ENCODE measurements at places on chromosomes 6 and 20.

DNA sequence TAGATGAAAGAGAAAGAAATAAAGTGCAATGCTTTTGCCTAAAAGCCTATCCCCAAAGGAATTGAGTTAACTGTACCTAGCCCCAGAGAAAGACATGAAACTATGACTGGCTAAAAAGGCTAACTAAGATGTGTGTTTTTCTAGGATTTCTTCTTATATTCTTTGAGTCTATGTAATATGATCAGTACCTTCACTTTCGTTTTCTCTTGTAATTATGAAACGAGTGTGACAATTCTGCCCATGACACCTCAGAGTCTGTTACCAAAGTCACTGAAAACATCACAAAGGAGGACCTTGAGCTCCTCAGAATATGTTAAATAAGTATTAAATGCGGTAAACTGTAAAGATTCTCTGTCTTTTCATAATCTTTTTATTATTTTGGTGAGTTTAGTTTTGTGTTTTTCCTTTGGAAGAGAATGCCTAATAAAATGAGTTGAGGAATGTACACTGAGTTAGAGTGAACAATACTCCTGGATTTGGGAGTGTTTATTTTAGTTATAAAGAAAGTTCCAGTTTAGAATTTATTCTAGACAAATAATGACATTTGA, 141.3 kb downstream of the FUT9 start:
- no peak for DNase-seq

DNA sequence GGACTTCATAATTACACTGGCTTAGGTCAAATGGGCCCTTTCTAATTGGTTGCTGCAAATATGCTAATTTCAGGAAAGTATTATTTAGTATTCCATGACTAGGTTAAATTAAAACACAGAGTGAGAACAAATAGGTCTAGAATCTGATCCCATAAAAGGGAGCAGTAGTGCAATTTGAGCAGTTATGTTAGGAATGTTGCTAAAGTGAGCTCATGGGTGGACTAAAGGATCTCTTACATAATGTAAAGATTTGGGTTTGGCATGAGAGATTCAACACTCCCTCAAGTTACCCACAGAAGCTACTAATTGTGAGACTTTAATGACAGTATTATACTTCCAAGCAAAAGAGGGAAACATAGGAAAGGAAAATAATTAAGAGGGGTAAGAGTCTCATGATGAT, 109.1 kb downstream of the C6orf58 start:
- no peak for DNase-seq

- DNase-seq = no peak
Measured at GRCh38 chr20:20413810-20414281, 45.9 kb downstream of the INSM1 start.

DNA sequence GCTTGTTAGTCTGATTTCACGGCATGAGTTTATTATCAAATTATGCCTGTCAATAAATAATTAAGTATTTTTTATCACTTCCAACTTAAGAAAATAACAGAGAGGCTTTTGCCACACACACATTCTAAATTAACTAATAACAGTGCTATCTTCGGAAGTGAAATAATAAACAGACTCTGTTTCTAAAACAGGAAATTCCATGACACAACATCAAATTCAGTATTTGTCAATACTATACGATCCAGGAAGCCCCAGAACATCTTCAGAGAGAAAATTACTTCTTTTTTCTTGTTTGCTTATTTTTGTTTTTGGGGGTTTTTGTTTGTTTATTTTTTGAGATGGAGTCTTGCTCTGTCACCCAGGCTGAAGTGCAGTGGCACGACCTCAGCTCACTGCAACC, 150.7 kb upstream of the PRDM1 start:
- no peak for DNase-seq

- peak; percentile 44 for DNase-seq
Measured at GRCh38 chr6:157223021-157223430, 100.3 kb downstream of the TMEM242 start.

DNA sequence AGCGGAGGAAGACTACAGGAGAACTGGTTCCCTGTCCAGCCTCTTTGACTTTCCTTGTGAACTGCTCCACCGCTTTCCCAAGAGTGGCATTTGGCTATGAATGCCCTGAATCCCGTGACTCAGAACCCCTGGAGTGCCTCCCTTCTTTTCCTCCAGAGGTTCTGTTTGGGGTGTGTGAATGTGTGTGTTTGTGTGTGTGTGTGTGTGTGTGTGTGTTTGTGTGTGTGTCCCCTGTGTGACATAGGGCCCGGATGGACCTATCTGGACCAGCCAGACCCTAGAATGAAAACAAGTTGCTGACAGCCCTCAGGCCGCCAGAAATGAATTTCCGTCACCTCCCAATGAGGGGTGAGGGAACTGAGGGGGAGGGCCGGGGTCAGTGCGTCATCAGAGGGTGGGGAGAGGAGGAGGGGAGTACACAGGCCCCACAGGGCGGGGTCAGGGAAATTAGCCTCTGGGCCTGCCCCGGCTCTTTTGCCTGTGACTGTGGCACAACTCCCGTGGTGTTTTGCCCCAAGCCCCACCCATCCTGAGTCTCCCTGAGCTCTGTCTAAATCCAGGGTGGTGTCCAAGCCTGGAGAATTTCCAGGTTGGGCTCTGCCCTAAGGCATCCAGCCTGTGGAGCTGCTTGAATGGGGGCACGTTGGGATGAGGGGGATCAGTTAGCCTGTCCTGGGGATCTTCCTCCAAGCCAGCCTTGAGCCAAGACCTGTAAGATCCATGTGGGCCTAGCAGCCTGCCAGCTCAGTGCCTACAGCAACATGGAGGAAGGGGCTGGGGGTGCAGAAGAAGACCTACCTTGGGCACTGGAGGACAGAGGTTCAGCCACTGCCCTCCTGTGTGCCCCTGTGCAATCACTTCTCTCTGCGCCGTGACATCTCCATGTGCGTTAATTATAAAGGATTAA, 15.2 kb upstream of the MRPS18A start:
- peak; percentile 97 for DNase-seq

DNA sequence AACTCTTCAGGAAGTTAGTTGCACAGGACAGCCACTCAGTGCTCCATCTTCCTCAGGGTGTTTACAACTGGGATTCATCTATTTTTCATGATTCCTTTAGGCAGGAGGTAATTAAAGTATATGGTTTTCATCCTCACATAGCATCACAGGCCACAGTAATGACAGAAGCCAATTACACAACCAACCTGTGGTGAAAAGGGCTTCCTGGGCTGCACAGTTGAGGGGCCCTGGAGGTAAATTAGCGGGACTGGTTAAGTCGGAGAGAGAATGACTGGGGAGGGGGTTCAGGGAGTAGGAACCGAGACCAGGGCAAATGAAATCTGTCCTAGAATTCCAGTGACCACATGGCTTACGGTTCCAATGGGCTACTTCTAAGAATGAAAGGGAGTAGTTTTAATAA, 37.0 kb downstream of the BAK1 start:
- DNase-seq = no peak

- DNase-seq = no peak
Measured at GRCh38 chr6:24723270-24723669, 4.3 kb upstream of the C6orf62 start.

- DNase-seq = no peak
Measured at GRCh38 chr6:129124347-129124746, 241.4 kb downstream of the LAMA2 start.

- DNase-seq = peak; percentile 85
Measured at GRCh38 chr6:31175971-31176370, 5.5 kb upstream of the POU5F1 start.

GRCh38 chr6:50816115-50816675, 2.5 kb upstream of the TFAP2B start:
- peak; percentile 72 for DNase-seq
